ENCODE measurements at places on chromosomes 12 and 14.

DNA sequence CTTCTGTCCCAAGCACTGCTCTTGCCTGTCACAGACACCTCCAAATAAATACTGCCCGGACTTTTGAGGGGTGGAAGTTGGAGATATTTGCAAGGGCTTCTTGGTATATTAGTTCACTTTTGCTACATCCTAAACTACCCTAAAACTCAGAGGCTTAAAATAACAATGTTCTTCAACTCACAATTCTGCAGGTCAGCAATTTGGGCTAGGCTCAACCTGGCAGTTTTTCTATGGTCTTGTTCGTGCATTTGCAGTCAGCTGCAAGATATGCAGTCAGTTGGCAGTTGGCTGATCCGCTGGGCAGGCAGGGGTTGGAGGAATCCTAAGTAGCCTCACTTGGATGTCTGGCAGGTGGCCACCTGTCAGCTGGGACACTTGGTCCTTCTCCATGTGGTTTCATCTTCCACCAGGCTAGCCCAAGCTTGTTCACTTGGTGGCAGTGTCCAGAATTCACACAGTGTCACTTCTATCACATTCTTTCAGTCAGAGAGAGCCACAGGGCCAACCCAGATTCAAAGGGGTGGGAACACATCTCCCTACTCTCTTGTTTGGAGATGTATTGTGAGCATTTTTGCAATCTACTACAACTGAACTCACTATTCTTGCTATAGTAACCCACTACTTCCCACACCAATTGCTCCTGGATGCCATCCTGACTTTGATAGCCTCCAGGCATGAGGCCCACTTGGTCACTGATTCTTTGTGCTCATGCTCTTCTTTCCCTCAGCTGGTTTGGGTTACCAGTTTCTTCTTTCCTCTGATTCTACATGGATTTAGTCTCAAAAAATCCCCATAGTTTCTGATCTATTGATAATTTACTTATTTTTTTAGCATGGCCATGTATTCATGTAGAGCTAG lies 27.8 kb upstream of the CAPRIN2 start:
- DNase-seq, result no peak

- no peak for DNase-seq
These were observed 46.5 kb downstream of the CACNA2D4 start for GRCh38 chr12:1872001-1872400.

DNA sequence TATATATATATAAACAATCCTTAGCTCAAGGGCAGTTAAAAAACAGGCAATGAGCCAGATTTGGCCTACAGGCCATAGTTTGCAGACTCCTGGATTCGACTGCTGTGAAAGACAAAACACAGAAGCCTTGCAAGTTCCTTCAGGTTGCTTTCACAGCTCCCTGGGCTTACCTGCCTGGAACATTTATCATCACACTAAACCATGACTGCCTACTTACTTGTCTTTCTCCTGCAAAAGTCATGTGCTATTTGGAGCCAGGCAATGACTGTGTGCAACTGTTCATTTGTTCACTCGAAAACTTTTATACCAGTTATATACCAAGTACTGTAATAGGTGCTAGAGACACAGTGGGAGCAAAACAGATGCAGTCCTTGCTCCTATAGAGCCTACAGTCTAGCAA lies 2.2 kb upstream of the RPS6KA5 start:
- DNase-seq, result no peak

DNA sequence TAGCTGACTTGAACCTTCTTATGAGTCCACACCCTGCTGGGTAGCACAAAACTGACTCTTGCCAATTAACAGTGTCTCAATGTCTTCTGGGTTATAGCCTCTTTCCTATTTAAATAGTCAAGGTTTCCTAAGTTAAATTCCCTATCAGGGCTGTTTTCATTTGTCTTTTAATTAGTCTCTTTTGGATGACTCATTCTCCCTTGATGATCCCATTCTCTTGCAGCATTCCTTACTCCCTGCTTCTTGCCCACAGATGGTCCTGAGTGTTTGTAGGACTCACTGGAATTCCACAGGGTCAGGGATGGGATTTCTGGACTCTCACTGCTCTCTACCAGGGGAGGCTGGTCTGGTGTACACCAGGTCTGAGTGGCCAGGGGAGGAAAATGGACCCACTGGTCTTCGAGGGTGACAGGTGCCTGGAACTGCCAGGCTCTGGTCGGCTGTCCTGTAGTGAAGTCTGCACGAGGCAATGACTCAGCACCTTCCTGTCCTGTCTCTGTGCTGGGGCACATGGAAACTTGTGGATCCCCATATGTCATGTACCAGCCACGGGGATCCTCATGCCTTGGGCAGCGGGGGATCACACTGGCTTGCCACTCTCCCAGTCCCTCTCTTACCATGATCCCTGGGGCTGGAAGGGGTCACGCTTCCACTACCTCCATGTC lies 236.5 kb upstream of the PELI2 start:
- DNase-seq, result no peak

- no peak for DNase-seq
These were observed 54.7 kb downstream of the ASCL1 start for GRCh38 chr12:103011974-103012763.

- DNase-seq, result no peak
These were observed 16.6 kb upstream of the RND1 start for GRCh38 chr12:48882315-48882687.

- DNase-seq, result no peak
These were observed 76.8 kb downstream of the PRKCH start for GRCh38 chr14:61398221-61398620.

DNA sequence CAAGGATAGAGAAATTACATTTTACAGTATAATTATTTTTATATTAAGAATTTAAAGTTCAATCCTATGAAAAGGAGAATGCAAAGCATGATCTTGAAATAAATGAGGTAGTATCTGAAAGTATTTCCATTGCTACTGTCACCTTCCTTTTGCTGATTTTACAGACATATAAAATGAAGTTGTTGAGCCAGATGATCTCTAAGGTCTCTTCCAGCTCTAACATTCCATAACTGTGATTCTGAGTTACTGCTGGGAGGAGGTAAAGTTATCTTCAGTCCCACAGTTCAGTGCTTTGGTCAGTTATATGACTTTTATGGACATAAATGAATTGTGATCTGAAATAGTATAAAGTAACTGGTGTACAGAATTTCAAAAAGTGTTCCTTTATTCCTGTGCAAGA lies 52.8 kb downstream of the SLC38A6 start:
- DNase-seq, result no peak

DNA sequence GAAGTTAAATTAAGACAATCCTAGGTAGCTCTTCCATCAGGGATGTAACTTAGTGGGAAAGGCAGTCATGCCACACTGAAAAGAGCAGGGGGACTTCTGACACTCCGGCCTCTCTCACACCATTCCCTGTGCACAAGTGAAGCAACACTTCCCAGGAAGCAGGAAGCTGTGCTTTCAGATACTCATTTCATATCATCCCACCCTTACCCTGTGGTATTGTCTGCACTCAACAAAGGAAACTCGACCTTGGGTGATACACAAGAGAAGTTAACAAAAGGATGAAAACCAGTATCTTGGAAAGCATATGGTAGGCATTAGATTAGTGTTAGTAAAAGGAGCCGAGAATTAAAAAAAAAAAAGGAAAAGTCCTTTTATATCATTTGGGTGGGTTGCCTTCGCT lies 61.3 kb upstream of the MDM1 start:
- DNase-seq, result no peak

DNA sequence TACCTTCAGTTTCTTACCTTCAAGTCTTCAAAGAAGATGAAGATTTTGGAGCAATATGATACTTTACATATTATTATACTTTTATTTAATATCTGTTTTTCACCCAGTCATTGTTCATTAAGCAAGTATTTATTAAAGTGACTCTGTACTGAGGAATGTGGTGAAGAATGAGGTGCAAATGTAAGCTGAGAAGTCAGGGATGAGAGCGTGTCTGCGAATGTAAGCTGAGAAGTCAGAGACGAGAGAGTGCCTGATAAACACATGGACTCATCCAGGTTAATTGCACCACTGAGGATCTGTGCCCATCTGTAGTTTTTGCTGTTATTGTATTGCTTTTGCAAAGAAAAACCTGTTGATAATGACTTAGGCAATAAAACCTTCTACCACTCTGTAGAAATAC lies 211.9 kb upstream of the FAR2 start:
- DNase-seq, result no peak

- no peak for DNase-seq
These were observed 135.7 kb downstream of the RAD51B start for GRCh38 chr14:67955261-67955660.

DNA sequence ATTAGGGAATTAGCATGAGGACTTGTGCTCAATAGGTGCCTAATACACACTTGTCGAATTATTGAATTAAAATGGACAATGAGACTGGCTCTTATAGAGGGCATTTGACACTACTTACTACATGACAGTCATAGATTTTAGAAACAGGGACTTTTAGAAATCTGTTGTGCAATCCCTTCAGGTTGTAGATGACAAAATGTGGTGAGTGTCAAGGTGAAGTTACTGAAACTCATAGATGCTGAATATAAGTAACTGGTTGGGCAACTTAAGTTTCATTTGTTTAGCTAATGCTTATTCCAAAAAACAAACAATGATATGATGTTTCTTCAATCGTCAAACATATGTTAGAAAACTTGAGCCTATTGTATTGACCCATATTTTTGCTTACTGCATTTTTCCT lies 12.9 kb upstream of the PEX5 start:
- no peak for DNase-seq

GRCh38 chr12:97276661-97277429 lies 185.8 kb upstream of the RMST start:
- no peak for DNase-seq

- DNase-seq, result no peak
These were observed 91.7 kb downstream of the TMX1 start for GRCh38 chr14:51331486-51332367.

DNA sequence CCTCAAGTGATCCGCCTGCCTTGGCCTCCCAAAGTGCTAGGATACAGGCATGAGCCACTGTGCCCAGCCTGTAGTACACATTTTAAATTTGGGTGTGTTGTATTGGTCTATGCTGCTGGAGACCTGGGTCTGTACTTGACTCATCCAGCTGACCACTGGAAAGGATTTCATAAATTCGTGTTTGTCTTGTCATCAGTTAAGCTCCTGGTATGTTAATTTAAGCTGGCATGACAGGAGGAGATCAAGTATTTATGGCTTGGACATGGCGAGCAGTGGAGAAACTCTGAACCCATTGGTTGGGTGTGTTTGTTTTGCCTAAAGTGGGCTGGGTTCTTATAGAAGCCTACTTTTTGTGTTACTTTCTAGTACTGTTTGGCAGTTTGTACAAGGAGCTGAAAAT lies 24.2 kb downstream of the YY1 start:
- no peak for DNase-seq

DNA sequence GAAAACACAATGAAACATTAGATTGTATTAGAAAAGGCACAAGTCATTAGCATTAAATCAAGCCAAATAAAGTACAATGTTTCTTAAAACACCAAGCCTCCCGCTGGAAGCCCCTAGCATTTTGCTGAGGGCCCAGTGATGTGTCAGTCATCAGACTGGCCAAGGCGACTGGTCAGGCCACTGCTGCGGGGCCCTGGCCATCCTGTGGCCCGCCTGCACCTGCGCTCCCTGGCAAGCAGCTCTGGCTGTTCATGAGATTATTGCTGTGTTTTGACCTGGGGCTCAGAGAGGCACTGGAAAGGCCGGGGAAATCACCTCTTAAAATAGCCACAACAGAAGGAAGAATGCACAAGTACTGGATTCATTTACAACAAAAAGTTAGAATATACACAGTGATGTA lies 24.2 kb upstream of the AMN start:
- DNase-seq, result no peak

DNA sequence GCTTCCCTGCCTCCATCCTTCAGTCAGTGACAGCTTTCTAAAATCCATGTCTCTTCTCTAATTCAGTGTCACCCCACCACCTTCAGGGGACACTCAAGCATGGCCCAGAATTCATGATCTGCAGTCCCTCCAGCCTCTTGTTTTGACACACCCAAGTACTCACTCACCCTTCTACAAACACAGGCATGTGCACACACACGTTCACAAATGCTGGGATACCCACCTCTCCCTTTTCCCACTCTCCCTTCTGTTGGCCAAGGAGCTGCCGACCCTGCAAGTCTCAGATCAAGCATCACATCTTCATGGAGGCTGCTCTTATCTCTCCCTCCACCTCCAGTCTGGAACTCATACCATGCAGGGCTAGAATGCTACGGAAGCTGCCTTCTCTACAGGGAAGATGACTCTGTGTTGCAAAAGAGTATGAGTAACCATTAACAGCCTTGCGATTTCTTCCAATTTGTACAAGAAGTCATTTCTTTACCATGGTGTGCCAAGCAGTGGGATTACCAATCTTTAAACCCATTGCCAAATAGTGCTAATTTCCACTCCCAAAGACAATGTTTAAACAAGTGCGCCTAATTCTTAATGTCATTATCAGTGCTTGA lies 196.1 kb downstream of the BCL11B start:
- DNase-seq, result no peak

All from activated CD4-positive, alpha-beta T cell treated with anti-CD3 and anti-CD28 coated beads, Interleukin-2, amount 50 U/mL, for 48 hours (primary cell).